Thyroid gland (tissue), 4 donors: ENCODE measurements at places on chromosomes 12 and 14. TPM values are rescaled to one million over a fixed set of nuclear protein-coding genes. Genes with fewer than 3 reads are reported as not detected.

GRCh38 chr12:98399532-98399931 lies 115.9 kb upstream of the TMPO start:
- no peak for DNase-seq
- H3K27me3 ChIP-seq = no peaks in the 10 kb centered on the region
- peaks cover 26% of the 10 kb centered on the region for H3K4me1 ChIP-seq
- H3K4me3 ChIP-seq = no peak overlapping the region
- no peaks in the 10 kb centered on the region for H3K36me3 ChIP-seq

GRCh38 chr14:85867450-85867849 lies 337.5 kb downstream of the FLRT2 start:
- H3K27ac ChIP-seq = no peak overlapping the region
- H3K4me1 ChIP-seq = no peaks in the 10 kb centered on the region
- H3K36me3 ChIP-seq = no peaks in the 10 kb centered on the region
- DNase-seq = no peak

DNA sequence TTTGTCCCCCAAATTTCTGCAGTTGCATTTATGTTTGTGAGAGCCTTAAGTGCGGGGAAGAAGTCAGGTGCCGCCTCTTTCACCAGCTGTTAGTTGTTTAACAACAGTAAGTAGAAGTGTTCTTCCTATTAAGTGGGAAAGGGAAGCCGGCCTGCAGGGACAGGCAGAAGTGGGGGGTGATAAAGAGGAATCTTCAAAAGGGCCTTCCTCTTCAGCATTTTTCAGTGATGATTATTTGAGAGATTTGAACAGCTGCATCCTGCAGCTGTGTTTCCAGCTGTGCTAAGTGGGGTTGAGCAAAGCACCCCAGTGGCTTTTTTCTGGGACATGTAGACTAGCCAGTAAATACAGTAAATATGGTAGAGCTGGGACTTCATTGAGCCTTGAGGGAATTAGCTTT lies 32.1 kb upstream of the SLC38A1 start:
- H3K27ac ChIP-seq = no peak overlapping the region
- no peaks in the 10 kb centered on the region for H3K36me3 ChIP-seq
- no peaks in the 10 kb centered on the region for H3K27me3 ChIP-seq
- H3K4me3 ChIP-seq = no peak overlapping the region

GRCh38 chr12:3165078-3165980 lies 88.2 kb downstream of the TSPAN9 start:
- H3K4me1 ChIP-seq = no peaks in the 10 kb centered on the region
- H3K27ac ChIP-seq = no peak overlapping the region
- no peaks in the 10 kb centered on the region for H3K27me3 ChIP-seq
- H3K36me3 ChIP-seq = no peaks in the 10 kb centered on the region

DNA sequence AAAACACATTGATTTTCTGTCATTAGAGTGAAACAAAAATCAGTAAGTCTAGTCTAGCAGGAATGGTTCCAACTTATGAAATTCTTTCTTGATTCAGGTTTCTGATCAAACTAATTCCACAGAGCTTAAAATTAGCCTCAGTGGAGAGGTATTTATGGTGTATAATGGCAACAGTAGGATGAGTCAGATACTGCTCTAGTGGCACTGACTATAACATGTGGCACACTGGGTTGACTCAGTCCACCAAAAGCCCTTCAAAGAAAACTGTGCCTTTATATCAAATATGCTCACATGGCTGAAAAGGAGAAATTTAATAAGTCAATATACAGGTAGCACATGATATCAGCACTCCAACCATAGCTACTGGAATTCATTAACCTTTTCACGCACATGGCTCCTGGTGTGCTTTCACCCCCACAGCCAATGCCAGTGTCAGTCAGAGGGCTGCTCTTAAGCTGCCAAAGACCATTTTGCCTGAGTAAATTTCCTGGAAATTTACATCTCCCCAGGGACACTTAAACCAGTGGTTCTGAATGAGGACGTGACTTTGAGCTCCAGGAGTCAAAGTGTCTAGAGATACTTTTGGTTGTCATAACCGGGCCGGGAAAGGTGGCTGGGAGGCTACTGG lies 21.7 kb upstream of the CATSPERB start:
- no peak for DNase-seq
- H3K36me3 ChIP-seq = no peaks in the 10 kb centered on the region
- H3K27ac ChIP-seq = no peak overlapping the region
- no peaks in the 10 kb centered on the region for H3K27me3 ChIP-seq

Gene NRXN3
- total RNA-seq = 0.56 TPM

Gene TMCC3
- total RNA-seq = 15.0 TPM

DNA sequence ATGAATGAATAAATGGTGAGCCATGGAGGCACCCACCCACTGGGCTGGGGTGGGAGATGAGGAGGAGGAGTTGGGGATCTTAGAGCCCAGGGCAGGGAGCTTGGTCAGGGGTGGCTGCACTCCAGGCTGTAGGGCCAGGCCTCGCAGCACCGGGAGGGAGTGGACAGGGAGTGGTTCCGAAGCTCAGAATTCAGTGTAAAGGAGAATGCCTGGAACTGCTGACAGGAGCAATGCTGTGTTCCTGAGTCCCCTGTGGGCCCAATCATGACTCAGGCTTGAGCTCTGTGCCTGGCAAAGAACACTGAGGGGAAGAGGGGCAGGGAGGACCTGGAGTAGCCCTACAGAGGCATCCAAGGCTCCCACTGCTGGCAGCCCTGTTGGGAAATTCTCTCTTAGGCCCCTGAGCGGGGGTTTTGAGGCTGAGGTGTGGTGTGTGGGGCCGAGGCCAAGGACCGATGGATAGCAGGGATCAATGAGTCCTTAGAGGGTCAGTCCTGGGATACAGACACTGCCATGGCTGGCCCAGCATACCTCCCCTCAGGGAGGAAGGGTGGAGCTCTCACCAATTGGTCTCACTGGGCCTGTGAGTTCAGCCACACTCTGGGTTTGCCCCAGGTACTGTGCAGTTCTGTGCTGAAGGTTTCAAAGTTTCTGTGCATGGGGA lies 9.5 kb upstream of the RABGGTA start:
- H3K27me3 ChIP-seq = no peaks in the 10 kb centered on the region
- no peaks in the 10 kb centered on the region for H3K36me3 ChIP-seq
- peaks cover 4% of the 10 kb centered on the region for H3K4me1 ChIP-seq
- H3K4me3 ChIP-seq = no peak overlapping the region

- no peak overlapping the region for H3K4me3 ChIP-seq
- no peaks in the 10 kb centered on the region for H3K4me1 ChIP-seq
- no peaks in the 10 kb centered on the region for H3K36me3 ChIP-seq
- DNase-seq = no peak
Measured at GRCh38 chr14:104219731-104220214, 81.4 kb downstream of the KIF26A start.

GRCh38 chr12:4579305-4580102 lies 17.5 kb downstream of the DYRK4 start:
- H3K27ac ChIP-seq = peak overlapping the region; percentile 56
- no peak overlapping the region for H3K4me3 ChIP-seq
- H3K4me1 ChIP-seq = peaks cover 33% of the 10 kb centered on the region
- H3K36me3 ChIP-seq = no peaks in the 10 kb centered on the region
- H3K27me3 ChIP-seq = no peaks in the 10 kb centered on the region
- peak; percentile 65 for DNase-seq

Gene LIN7A
- total RNA-seq = 7.9 TPM

DNA sequence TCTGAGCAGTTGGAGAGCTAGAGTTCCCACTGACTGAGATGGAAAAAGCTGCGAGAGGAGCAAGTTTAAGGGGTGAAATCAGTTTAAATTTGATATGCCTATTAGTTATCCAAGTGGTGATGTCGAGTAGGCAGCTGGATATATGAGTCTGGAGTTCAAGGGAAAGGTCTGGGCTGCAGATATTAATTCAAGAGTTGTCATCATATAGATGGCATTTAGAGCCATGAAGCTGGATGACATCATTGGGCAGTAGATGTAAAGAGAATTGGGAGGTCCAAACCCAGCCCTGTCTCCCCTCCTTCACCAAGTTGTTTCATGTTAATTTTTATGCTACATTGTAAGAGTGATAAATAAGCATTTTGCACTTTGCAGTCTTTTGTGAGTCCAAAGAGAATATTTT lies 898.1 kb downstream of the GALC start:
- H3K36me3 ChIP-seq = no peaks in the 10 kb centered on the region
- DNase-seq = no peak
- no peaks in the 10 kb centered on the region for H3K27me3 ChIP-seq
- no peaks in the 10 kb centered on the region for H3K4me1 ChIP-seq
- H3K4me3 ChIP-seq = no peak overlapping the region
- no peak overlapping the region for H3K27ac ChIP-seq

Gene TMEM121
- total RNA-seq = 19.1 TPM

DNA sequence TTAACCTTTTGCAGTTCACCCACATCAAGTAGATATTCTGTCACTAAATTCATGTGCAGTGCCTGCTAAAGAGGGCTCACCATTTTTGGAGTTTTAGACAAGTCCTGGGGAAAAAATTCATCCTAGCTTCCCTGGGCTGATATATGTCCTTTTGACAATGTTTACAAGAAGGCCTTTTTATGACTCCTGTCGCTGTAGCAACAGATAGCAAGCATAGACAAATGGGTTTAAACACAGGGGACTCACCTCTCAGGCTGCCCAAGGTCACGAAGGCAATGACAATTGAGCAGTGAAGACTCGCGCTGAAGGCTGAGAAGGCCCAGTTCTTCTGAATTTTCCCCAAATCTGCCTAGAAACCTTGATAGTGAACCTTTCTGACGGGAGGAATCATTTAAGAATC lies 150.7 kb upstream of the CPM start:
- no peak for DNase-seq
- no peak overlapping the region for H3K4me3 ChIP-seq
- H3K27ac ChIP-seq = no peak overlapping the region
- H3K4me1 ChIP-seq = no peaks in the 10 kb centered on the region
- H3K36me3 ChIP-seq = no peaks in the 10 kb centered on the region

Gene AQP6
- not detected for total RNA-seq

DNA sequence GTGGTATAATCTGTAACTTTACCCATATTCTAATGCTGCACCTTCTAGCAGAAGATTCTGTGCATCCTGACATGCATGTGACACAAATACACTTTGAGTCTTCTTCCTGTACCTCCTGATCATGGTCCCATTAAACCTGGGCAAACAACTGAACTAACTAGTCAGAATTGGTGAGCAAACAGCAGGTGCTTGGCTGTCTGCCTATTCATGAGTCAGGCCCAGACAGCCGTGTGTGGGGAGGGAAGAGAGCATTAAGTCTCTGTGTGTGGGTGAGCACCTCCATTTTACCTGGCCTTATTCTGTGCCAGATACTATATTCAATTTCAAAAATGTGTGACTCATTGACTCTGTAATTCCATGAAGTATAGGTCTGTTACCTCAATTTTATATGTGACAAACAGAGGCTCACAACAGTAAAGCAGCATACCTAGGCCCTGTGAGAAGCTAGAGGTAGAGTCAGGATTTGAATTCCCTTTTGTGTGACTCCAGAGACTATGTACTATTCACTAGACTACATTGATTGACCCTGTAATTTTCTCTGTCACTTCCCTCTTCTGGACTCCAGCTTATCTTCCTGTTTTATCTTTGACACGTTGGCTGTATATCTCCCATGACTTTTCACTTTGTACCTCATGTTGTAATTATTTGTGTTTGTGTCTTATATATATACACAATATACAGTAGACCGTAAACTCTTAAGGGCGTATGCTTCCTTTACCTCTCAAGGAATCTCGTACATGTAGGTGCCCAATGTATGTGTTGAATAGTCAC lies 32.2 kb downstream of the SUSD6 start:
- no peaks in the 10 kb centered on the region for H3K36me3 ChIP-seq
- H3K27ac ChIP-seq = peak overlapping the region; percentile 50
- no peak overlapping the region for H3K4me3 ChIP-seq
- peak; percentile 83 for DNase-seq

Gene NRIP2
- total RNA-seq = 0.88 TPM

DNA sequence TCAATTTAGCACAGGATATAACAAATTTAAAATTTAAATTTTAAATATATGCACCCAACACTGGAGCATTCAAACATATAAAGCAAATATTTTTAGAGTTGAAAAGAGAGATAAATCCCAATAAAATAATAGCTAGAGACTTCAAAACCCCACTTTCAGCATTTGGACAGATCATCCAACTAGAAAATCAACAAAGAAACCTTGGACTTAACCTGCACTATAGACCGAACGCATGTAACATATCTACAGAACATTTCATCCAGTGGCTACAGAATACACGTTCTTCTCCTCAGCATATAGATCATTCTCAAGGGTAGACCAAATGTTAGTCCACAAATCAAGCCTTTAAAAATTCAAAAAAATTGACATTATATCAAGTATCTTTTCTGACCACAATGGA lies 64.0 kb downstream of the SPTSSA start:
- no peaks in the 10 kb centered on the region for H3K4me1 ChIP-seq
- DNase-seq = no peak
- H3K27me3 ChIP-seq = no peaks in the 10 kb centered on the region
- no peak overlapping the region for H3K4me3 ChIP-seq

DNA sequence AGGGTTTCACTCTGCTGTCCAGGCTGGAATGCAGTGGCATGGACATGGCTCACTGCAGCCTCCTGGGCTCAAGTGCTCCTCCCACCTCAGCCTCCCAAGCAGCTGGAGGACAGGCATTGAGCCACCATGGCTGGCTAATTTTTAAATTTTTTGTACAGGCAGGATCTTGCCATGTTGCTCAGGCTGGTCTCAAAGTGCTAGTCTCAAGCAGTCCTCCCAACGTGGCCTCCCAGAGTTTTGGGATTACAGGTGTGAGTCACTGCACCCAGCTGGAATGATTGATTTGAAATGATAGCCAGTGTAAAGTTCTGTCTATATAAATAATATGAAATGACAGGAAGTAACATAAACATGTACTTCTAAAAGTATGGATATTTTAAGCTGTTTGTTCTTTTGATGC lies 172.7 kb downstream of the FUT8 start:
- no peak for DNase-seq
- H3K27ac ChIP-seq = no peak overlapping the region
- no peaks in the 10 kb centered on the region for H3K36me3 ChIP-seq
- H3K27me3 ChIP-seq = no peaks in the 10 kb centered on the region
- H3K4me1 ChIP-seq = no peaks in the 10 kb centered on the region

Gene TNS2
- 179 TPM for total RNA-seq

DNA sequence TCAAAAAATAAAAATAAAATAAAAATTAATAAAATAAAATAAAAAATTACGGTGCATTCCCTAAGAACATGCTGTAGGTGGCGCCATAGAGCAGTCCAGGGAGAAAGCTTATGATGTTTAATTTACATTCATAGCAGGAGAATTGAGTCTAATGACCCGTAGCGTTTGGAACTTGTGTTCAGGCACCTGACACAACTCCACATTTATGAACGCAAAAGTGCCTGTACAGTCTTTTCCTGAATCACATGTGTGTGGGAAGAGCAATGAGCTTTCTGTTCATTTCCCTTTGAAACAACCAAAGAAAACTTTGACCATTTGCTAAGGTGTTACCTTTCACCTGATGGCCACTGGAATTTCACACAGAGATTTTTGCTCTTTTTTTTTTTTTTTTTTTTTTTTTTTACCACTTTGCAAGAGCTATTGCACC lies 60.6 kb upstream of the KCNA1 start:
- H3K36me3 ChIP-seq = no peaks in the 10 kb centered on the region
- H3K27me3 ChIP-seq = no peaks in the 10 kb centered on the region
- no peak overlapping the region for H3K27ac ChIP-seq
- H3K4me1 ChIP-seq = no peaks in the 10 kb centered on the region
- no peak overlapping the region for H3K4me3 ChIP-seq
- peak; percentile 17 for DNase-seq
